ENCODE measurements at places on chromosomes 3 and 15. TPM values are rescaled to one million over a fixed set of nuclear protein-coding genes. Genes with fewer than 3 reads are reported as not detected.

- H3K4me1 ChIP-seq, result peaks cover 9% of the 10 kb centered on the region
- no peak for DNase-seq
- no peaks in the 10 kb centered on the region for H3K36me3 ChIP-seq
- H3K27me3 ChIP-seq, result no peaks in the 10 kb centered on the region
- H3K27ac ChIP-seq, result no peak overlapping the region
- H3K4me3 ChIP-seq, result no peak overlapping the region
These were observed 116.9 kb upstream of the RAP2B start for GRCh38 chr3:153045150-153045549.

The SLCO3A1 gene
- total RNA-seq, result 12.2 TPM

GRCh38 chr3:61429106-61429505, 132.3 kb upstream of the PTPRG start:
- H3K4me3 ChIP-seq, result no peak overlapping the region
- H3K4me1 ChIP-seq, result no peaks in the 10 kb centered on the region
- no peak for DNase-seq
- H3K27me3 ChIP-seq, result no peaks in the 10 kb centered on the region

GRCh38 chr15:24748812-24749439, 73.4 kb downstream of the NPAP1 start:
- peaks cover 15% of the 10 kb centered on the region for H3K27me3 ChIP-seq
- H3K27ac ChIP-seq, result no peak overlapping the region
- no peaks in the 10 kb centered on the region for H3K36me3 ChIP-seq
- no peak for DNase-seq
- no peak overlapping the region for H3K4me3 ChIP-seq

DNA sequence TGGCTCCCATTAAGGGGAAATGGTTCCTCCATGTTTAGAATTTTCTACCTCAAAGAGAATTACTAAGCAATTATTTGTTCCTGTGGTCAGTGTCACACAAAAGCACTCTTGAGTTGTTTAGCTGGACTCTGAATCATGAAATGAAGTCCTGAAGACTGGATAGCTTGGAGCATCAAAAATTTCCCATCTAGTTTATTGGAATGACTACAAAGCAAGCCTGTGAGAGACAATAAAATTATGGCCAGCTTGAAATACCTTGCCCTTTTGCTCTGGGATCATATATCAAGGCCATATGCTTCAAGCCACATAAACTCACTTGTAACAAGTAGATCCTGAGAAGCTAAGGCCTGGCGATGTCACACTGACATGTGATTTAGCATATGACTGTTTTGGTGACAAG, 292.3 kb downstream of the TIGIT start:
- peaks cover 20% of the 10 kb centered on the region for H3K4me1 ChIP-seq
- H3K27me3 ChIP-seq, result no peaks in the 10 kb centered on the region
- no peak overlapping the region for H3K27ac ChIP-seq
- H3K36me3 ChIP-seq, result no peaks in the 10 kb centered on the region
- no peak for DNase-seq
- H3K4me3 ChIP-seq, result no peak overlapping the region

GRCh38 chr15:98326804-98327203, 321.5 kb upstream of the IGF1R start:
- H3K36me3 ChIP-seq, result no peaks in the 10 kb centered on the region
- no peak overlapping the region for H3K4me3 ChIP-seq
- no peak for DNase-seq
- H3K4me1 ChIP-seq, result no peaks in the 10 kb centered on the region
- no peaks in the 10 kb centered on the region for H3K27me3 ChIP-seq

DNA sequence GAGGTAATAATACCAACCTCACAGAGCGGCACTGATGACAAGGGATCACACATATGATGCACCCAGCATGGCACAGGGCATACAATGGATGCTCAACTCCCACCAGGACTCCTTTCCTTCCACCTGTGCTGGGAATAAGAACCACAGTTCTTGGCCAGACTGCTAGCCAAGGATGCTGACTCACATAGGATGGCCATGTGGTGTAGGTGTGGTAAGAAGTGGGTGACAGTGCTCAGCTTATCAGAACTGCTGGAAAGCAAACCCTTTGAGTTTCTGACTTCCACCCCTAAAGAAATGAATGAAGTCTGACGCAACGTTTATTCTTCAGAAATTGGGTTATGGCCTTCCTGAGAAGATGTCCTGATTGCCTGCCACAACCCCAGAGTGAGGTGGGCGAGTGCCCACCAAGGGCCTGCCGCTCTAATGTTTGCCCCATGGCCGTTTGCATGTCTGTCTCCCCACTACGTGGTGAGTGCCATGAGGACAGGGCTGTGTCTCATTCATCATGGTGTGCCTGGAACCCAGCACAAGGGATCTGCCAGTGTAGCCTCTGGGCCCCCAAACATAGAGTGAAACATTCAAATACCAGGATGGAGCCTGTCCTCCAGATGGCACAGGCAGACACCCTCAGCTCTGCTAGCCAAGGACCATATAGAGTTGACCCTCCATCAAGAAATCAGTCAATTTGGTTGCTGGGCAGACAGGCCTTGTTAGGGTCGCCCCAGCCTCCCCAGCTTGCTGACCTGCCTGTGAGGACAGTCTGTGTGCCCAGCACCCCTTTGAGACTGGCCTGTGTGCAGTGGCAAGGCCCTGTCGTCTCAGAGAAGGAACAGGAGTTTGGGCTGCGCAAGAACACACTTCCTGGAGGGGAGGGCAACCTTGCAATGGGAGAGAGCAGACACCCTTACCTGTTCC, 57.6 kb upstream of the SLCO2A1 start:
- no peaks in the 10 kb centered on the region for H3K36me3 ChIP-seq
- H3K4me1 ChIP-seq, result no peaks in the 10 kb centered on the region
- peak; percentile 64 for DNase-seq
- no peak overlapping the region for H3K4me3 ChIP-seq
- H3K27ac ChIP-seq, result no peak overlapping the region

The GHSR gene
- not detected for total RNA-seq

DNA sequence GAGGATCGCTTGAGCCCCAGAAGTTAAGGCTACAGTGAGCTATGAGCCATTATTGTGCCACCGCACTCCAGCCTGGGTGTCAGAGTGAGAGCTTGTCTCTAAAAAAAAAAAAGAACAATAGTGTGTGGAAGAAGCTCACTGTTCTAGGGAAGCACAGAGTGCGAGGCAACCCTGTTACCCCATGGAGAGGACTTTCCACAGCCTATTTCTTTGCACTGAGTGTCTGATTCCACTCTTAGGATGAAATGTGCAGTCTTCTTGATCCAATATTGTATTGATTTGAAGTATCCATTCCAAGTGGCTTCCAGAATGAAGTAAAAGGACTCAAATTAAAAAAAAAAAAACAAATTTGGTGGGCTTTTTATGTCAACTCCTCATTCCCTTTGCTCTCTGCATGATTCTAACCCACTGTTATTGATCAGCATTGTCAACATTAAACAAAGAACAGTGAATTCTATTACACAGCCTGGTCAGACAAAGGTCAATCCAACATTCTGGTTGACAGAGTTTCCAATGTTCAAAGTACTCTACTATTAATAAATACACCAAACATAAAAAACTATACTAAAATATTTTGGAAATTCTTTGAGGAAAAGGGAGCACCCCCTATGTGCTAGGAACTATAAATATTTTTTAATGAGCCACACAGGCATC, 150.2 kb upstream of the PTPRG start:
- no peak for DNase-seq
- no peak overlapping the region for H3K27ac ChIP-seq
- no peaks in the 10 kb centered on the region for H3K36me3 ChIP-seq
- H3K4me3 ChIP-seq, result no peak overlapping the region
- no peaks in the 10 kb centered on the region for H3K4me1 ChIP-seq

DNA sequence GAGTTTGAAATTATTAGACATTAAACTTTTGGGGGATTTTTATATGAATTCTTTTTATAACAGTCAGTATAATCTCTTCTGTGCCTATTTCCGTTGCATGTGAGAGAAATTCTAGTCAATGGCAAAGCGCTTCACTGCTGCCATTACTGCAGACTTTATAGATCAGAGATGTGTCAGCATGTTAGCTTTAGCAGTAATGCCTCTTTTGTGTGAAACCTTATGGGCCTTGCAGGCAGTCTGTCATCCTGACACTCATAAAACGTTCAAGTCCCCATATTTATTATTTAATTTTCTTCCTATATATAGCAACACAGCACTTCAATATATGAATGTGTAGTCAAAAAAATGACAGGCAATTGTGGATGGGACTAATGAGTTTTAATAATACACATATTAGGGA, 191.0 kb downstream of the NLGN1 start:
- DNase-seq, result no peak
- no peak overlapping the region for H3K4me3 ChIP-seq
- no peaks in the 10 kb centered on the region for H3K27me3 ChIP-seq
- H3K36me3 ChIP-seq, result no peaks in the 10 kb centered on the region
- H3K27ac ChIP-seq, result no peak overlapping the region
- H3K4me1 ChIP-seq, result peaks cover 11% of the 10 kb centered on the region

The DNAH1 gene
- total RNA-seq, result 3.7 TPM

- no peaks in the 10 kb centered on the region for H3K27me3 ChIP-seq
- no peak overlapping the region for H3K4me3 ChIP-seq
- peaks cover 13% of the 10 kb centered on the region for H3K4me1 ChIP-seq
These were observed 124.7 kb upstream of the RAD18 start for GRCh38 chr3:9087831-9088413.

The RARB gene
- 29.2 TPM for total RNA-seq

The ZSCAN2 gene
- 4.6 TPM for total RNA-seq

GRCh38 chr15:45181491-45182285, 6.1 kb downstream of the SHF start:
- no peak overlapping the region for H3K4me3 ChIP-seq
- no peak overlapping the region for H3K27ac ChIP-seq
- peaks cover 21% of the 10 kb centered on the region for H3K4me1 ChIP-seq
- no peaks in the 10 kb centered on the region for H3K27me3 ChIP-seq

GRCh38 chr3:157029365-157029790, 130.6 kb downstream of the CCNL1 start:
- no peaks in the 10 kb centered on the region for H3K36me3 ChIP-seq
- H3K27ac ChIP-seq, result no peak overlapping the region
- no peak overlapping the region for H3K4me3 ChIP-seq
- DNase-seq, result no peak
- H3K27me3 ChIP-seq, result no peaks in the 10 kb centered on the region

The PYGO1 gene
- total RNA-seq, result 16.6 TPM

- no peak overlapping the region for H3K27ac ChIP-seq
- H3K36me3 ChIP-seq, result no peaks in the 10 kb centered on the region
- H3K4me3 ChIP-seq, result no peak overlapping the region
- DNase-seq, result peak; percentile 31
These were observed 1048.5 kb downstream of the NTRK3 start for GRCh38 chr15:87207990-87208580.

All from esophagus muscularis mucosa (tissue), 4 donors.